Activated CD4-positive, alpha-beta T cell treated with anti-CD3 and anti-CD28 coated beads, Interleukin-2, amount 10 ng/mL, durations not matched to agents 24 days and 14 days (primary cell): ENCODE measurements at places on chromosomes 1 and 21. TPM values are rescaled to one million over a fixed set of nuclear protein-coding genes. Genes with fewer than 3 reads are reported as not detected.

GRCh38 chr1:206472454-206472853 lies 2.2 kb downstream of the IKBKE start:
- H3K36me3 ChIP-seq = peaks cover 56% of the 10 kb centered on the region
- H3K4me1 ChIP-seq = peaks cover 71% of the 10 kb centered on the region
- peak; percentile 79 for DNase-seq
- H3K27ac ChIP-seq = peak overlapping the region; percentile 86
- peak overlapping the region; percentile 86 for H3K4me3 ChIP-seq
- H3K27me3 ChIP-seq = no peaks in the 10 kb centered on the region

DNA sequence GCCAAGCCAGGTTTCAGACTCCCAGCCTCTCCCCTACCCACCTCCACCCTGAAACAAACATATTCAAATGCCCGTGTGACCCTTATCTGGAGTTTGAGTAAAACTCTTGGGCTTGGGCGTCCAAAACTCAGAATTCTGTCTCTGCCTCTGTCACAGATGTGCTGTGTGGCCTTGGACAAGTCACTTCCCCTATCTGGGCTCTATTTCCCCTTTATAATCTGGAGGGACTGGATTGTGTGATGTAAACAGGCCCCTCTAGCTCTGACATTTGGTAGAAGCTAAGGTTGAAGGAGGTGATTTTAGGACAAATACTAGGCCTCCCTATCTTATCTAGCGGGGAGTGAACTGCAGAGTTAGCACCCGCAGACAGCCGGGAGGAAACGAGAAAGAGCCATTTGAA lies 67.5 kb downstream of the IGSF21 start:
- peaks cover 10% of the 10 kb centered on the region for H3K27me3 ChIP-seq
- no peaks in the 10 kb centered on the region for H3K4me1 ChIP-seq
- no peak for DNase-seq

DNA sequence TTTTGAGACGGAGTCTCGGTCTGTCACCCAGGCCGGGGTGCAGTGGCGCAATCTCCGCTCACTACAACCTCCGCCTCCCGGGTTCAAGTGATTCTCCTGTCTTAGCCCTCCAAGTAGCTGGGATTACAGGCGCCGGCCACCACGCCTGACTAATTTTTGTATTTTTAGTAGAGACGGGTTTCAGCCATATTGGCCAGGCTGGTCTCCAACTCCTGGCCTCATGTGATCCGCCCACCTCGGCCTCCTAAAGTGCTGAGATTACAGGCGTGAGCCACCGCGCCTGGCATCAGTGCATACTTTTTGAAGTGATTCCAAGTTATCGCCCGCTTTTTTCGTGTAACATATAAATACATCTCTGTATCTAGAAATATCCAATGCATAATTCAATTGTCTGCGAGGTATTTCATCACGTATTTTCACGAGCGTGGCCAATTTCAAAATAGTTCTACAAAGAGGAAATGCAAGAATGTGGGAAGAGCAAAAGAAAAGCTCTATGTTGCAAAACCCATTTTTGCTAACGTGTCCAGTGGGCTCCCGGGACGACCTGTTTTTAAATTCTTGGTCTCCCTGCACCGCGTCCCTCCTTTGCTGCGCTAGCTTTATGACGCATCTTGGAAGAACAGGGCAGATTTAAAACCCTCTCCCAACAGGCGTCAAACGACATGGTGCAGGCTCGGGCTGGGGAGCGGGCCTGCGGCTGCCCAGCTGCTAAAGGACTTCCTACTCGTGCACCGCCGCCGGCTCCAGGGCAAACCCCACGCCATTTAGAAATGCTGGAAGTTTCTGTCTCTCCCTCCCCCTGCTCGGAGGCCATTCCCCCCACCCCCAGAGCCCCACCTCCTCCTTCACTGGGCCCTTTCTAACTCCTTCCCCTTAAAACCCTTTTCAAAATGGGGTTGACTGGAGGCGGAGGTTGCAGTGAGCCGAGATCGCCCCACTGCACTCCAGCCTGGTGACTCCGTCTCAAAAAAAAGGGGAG lies 923 bp upstream of the IFNGR2 start:
- H3K4me3 ChIP-seq = peak overlapping the region; percentile 74
- peaks cover 33% of the 10 kb centered on the region for H3K4me1 ChIP-seq
- H3K36me3 ChIP-seq = peaks cover 5% of the 10 kb centered on the region
- peaks cover 46% of the 10 kb centered on the region for H3K27me3 ChIP-seq
- H3K27ac ChIP-seq = peak overlapping the region; percentile 75

DNA sequence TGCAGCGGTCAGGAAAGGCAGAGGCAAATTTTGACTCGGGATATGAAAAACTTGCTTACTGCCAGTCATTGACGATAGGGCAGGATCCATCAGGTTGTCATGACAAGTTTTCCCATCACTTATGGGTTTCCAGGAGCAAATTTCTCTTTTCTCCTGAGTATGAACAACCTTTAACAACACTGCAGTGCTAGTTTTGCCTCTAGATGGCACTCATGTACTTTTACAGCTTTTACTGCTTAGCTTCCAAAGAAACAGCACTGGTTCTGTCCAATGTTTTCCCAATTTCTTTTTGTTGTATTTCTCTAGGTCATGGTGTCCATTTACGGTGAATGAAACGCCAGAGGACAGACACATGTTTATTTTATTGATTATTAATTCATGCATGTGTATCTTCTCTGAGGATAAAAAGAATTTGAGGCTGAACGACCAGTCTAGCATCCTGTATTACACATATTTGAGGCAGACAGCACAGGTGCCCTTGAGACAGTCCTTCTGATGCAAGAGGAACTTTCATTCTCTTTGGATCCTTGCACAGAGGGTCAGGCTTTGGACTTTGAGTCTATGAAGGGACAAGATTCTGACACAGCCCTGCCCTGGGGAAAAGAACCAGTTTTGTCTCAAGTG lies 112.3 kb upstream of the TRABD2B start:
- H3K27ac ChIP-seq = no peak overlapping the region
- H3K36me3 ChIP-seq = no peaks in the 10 kb centered on the region
- DNase-seq = peak; percentile 68

GRCh38 chr1:30900931-30901560 lies 7.5 kb downstream of the SDC3 start:
- H3K4me1 ChIP-seq = peaks cover 2% of the 10 kb centered on the region
- no peak for DNase-seq
- no peak overlapping the region for H3K27ac ChIP-seq
- H3K27me3 ChIP-seq = peaks cover 28% of the 10 kb centered on the region
- no peak overlapping the region for H3K4me3 ChIP-seq

The RPE65 gene
- total RNA-seq = not detected in 2 replicates
